ENCODE measurements at places on chromosomes 5 and 9. TPM values are rescaled to one million over a fixed set of nuclear protein-coding genes. Genes with fewer than 3 reads are reported as not detected.

Gene OGN
- total RNA-seq = 16.4 TPM

Gene TMC1
- not detected for total RNA-seq

DNA sequence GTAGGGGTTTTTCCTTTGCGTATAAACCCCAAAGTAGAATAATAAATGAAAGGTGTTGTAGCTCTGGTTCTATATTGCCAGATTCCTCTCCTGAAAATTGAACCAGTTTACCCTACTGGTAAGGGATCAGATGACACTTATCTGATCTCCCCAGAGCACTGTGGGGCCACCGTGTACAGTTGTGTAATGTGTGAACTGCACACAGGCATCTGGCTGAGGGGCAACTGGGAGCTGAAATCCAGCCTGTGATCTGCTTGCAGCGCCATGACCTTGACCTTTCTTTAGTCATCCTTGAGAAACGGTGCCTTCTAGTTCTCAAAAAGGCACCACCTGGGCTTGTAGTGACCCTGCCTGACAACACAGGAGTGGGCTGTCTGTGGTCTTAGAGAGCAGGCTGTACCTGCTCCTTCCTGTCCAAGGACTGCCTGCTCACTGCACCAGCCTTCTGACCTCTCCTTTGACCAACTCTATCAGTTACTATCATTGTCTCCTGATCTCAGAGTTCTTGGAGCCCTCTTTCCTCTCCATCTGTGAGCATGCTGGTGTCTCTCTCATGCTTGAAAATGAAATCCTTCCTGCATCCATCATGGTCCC is 40.2 kb downstream of the PDE6A start:
- H3K27ac ChIP-seq = no peak overlapping the region
- H3K36me3 ChIP-seq = no peaks in the 10 kb centered on the region
- no peak overlapping the region for H3K4me3 ChIP-seq
- no peak for DNase-seq
- H3K27me3 ChIP-seq = no peaks in the 10 kb centered on the region

Gene MARCOL
- not detected for total RNA-seq

Gene CSF2
- not detected for total RNA-seq
